Liver (tissue), 10 donors: ENCODE measurements at places on chromosomes 1 and 21.

- no peak for DNase-seq
Measured at GRCh38 chr1:233094691-233095090, 144.3 kb downstream of the NTPCR start.

DNA sequence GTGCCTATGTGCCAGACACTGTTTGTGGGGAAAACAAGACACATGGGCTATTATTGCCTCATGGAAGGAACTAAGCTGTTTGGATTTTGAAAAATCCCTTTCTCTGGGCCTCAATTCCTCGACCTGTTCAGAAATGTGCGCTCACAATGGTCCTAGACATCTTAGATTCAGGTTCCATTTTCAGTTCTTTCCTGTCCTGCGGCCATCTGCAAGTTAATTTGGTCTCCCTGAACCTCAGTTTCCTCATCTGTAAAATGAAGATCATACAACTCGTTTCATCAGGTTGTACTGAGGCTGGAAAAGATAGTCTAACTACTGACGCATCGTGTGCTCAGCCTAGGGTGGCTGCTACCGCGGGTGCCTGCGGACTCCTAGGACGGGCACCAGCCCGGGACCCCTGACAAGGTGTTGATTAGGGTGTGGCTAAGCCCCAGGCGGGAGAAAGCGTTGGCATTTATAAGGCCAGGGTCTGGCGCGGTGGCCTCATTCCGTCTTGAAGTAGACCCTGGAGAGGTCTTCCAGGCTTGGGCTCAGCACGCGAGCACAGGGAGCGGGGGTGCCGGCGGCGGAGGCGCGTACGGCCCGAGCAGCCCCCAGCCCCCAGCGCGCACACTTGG, 493 bp upstream of the ELOA start:
- DNase-seq = peak; percentile 51

GRCh38 chr1:204802401-204803175, 68.1 kb upstream of the NFASC start:
- no peak for DNase-seq

DNA sequence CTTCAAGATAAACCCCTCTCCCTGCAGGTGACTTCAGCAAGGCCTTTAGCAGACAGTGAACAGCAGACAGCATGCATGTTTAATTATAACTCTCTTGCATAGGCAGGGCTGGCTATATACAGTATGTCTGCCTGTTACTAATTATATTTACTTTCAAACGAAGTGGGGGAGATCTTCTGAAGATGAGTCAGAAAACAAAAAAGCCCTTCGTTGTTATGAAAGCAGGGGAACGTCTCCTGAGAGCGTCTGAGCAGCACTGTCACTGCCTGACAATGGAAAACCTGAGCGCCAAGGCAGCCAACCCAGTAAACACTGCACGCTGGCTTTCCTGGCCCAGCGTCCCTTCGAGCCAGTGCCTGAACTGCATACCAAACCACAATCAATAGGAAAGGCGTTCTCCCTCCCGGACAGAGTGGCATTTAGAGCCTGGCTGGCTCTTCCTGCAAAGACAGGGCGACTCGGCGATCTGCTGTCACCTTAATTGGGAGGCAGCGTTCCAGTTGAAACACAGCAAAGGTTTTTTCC, 54.1 kb downstream of the TOMM20 start:
- no peak for DNase-seq

GRCh38 chr1:225670356-225670755, 17.4 kb upstream of the ENAH start:
- no peak for DNase-seq

DNA sequence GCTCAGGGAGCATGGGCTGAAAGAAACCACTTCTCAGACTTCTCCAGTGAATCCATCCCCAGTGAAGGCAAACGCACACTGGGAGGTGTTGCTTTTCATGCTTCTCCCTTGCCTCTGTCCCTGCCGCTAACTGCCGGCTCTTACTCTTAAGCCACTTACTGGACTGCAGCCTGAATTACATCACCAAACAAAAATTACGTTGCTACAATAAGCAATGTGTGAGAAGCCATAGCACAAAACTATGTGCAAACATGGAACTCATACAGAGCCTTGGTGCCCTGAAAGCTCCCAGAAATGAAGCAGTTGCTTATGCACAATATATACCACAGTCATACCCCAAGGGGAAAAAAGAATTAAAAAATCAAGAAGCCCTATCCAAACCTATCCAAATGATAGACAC, 375.2 kb downstream of the KCNH1 start:
- DNase-seq = no peak

- no peak for DNase-seq
Measured at GRCh38 chr1:226004396-226004795, 5.3 kb upstream of the SDE2 start.

- no peak for DNase-seq
Measured at GRCh38 chr1:154802336-154802969, 67.6 kb downstream of the KCNN3 start.

DNA sequence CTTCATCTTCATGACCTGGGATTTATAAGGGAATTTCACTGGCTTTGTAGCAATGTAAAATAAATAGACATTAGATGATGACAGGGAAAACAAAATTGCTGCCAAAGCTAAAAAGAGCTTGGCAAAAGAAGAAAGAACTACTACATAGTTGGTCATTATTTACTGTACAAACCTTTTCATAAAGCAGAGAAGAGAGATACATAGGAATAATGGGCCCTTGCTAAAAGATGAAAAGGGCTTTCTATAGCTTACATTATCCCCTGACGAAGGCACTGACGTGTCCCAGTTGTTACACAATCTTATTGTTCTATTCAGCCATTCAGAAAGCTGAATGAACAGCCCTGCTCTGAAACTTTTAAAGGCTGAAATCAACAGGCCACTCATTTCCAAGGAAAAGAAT, 57.1 kb downstream of the ZC3H11B start:
- no peak for DNase-seq

DNA sequence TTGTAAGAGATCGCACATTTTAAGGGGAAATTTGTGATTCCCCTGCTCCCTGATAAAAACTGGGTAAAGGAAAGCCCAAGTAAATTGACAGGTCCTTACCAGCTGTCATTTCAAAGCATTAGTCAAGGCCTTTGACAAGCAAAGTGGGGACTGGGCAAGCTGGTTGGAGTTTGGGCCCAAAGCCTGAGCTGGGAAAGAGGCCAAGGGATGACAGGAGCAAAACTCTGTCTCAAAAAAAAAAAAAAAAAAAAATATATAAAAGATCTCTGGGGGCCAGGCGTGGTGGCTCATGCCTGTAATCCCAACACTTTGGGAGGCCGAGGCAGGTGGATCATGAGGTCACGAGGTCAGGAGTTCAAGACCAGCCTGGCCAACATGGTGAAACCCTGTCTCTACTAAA, 36.9 kb downstream of the SLC2A1 start:
- no peak for DNase-seq

GRCh38 chr1:109980324-109981003, 4.1 kb upstream of the AHCYL1 start:
- no peak for DNase-seq

GRCh38 chr1:2036287-2036686, 13.9 kb upstream of the PRKCZ start:
- no peak for DNase-seq

DNA sequence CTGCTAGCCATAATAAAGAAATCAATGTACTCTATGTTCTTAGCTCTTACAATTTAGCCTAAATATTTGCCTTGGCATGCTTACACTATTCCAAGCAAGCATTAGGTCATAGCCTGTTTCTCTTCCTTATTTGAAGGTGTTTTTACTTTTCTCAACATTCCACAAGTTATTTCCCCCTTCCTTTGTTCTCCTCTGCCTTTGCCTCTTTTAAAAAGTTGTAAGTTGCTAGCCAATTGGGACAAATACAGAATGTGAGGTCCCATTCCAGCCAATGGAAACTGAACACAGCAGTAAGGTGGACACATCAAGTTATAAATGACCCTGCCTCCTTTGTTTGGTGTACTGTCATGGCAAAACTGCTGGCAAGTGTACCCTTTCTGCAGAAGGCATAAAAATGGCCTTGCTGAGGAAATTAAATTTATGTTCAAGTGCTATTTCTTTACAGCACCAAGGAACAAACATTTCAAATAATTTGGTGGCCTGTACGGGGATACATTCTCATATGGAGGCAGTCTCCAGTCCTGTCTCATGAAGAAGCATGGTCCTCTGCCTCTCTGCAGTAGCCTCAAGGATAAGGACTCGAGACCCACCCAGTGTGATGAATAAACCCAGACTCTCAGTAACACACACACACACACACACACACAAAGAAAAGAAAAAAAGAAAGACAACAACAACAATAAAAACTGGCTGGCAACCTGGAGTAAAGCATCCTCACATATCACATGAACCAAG, 28.8 kb upstream of the FMO1 start:
- DNase-seq = no peak

DNA sequence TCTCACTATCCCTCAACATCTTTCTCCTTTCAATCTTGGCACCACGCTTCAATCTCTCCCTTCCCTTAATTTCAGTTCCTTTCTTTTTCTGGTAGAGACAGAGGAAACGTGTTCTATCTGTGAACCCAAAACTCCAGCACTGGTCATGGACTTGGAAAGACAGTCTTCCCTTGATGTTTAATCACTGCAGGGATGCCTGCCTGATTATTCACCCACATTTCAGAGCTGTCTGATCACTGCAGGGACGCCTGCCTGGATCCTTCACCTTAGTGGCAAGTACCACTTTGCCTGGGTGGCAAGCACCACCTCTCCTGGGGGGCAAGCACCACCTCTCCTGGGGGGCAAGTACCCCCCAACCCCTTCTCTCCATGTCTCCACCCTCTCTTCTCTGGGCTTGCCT, 27.8 kb downstream of the SELL start:
- DNase-seq = no peak

DNA sequence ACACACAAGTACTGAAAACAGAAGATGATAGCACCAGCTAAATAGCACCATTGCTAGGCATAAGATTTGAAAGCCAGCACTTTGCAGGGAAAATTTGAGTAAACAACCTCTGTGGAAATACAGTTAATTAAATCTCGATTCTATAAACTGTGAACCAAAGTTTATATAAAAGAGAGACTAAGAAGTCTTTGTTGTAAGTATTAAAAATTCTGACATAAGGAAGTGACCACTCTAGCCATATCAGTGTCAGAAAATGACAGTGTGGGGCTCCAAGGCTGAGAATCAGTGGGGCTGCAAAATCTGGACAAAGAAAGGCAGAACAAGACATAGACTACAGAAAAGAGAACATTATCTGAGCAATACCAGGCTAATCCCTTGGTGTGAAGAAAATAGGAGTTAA, 292.2 kb downstream of the ST6GALNAC3 start:
- no peak for DNase-seq

DNA sequence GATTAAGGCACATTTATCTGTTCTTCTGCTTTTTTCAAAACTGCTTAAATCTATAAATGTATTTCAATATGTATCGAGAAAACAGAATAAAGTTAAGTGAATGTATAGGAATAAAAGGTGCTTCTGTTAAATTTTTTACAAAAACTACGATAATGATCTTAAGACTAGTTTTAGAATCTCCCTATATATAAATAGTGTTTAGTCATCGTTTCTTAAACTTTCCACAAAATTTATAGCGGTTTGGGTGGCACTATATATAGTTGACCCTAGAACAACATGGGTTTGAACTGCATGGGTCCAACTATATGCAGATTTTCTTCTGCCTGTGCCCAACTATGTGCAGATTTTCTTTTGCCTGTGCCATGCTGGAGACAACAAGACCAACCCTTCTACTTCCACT, 125.7 kb downstream of the CRB1 start:
- DNase-seq = no peak

DNA sequence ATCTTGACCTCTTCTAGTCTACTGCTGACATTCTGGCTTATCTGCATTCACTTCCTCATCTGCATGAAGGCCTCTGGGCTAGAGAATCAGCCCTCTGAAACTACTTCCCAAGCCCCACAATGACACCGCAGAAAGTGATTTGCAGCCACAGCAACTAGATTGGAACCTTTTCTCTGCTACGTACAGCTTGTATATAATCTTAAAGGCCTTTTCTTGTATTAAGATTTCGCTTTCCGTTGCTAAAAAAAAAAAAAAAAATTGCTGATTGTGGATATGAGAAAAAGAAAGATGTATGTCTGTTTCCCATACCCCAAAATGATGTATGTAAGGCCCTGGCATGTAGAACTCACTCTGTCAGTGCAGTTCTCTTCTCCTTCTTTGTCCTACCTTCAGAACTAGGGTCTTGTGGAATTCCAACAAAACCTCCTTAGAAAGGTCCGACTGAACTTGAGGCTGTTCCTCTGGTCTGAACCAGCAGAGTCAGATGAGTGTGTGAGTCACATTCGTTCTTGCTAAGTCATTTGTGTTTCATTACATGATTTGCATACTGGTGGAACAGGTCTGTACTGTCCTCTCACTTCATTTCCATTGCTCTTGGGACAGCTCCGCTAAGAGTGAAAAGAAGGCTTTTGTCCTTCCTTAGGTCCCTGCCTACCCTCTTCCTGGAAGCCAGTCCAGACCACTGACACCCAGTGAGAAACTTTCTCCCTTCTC, 62.7 kb downstream of the PLPP3 start:
- no peak for DNase-seq

GRCh38 chr1:99170516-99170915, 93.8 kb upstream of the PLPPR4 start:
- no peak for DNase-seq

DNA sequence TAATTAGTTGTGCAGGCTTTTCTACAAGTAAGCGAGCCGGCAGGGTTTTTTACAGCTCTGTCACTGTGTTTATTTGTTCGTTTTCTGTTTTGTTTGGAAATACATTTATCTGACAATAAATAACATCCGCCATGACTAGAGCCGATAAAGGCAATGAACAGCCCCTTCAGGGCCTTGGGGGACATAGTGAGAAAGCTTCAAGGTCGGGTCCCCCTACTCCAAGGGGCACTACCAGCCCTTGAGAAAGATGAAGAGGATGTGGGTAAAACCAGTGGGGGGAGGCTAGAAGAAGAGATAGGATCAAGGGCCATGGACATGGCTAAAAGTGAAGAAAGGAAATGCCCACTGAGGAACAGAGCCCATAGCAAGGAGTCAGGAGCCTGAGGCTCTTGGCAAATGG, 38.5 kb upstream of the CTTNBP2NL start:
- DNase-seq = no peak

DNA sequence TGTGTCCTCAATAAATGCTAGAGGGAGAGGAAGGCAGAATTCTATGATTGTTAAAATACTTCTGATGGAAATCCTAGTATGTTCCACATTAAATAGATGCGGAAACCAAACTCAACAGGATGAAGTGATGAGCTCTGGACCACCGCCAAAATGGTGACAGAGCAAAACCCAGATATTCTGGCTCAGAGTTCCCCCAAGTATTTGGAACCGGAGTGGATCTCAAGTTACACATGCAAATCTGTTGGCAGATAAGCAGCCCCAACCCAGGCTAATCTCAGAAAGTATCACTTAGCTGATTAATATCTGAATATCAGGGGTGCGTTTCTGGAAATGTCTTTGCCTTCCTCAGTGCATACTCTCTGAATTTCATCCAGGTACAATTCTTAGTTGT, 17.4 kb upstream of the GRHL3 start:
- DNase-seq = no peak

DNA sequence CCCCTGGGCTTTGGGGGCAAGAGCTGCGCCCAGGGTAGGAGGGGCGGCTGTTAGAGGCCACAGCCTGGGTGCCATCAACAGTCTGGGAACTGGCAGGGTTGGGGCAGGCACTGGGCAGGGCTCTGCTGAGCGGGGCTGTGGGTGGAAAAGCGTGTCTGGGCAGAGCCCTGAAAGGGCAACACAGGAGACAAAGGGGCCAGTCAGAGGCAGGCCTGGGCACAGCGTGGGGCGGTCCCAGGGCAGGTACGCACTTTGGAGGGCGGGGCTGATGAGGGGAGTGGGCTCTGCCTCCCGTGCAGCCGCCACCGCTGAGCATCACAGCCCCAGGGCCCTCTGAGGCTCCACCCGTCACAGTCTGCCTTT, 13.9 kb downstream of the CELSR2 start:
- no peak for DNase-seq
